ENCODE measurements at places on chromosomes 5 and 9.

- H3K27ac ChIP-seq: no peak overlapping the region
- H3K4me1 ChIP-seq: no peaks in the 10 kb centered on the region
- H3K27me3 ChIP-seq: no peaks in the 10 kb centered on the region
- peak; percentile 36 for DNase-seq
- no peaks in the 10 kb centered on the region for H3K36me3 ChIP-seq
- H3K4me3 ChIP-seq: no peak overlapping the region
Observed at GRCh38 chr9:70924895-70925547, 196.4 kb downstream of the TRPM3 start.

DNA sequence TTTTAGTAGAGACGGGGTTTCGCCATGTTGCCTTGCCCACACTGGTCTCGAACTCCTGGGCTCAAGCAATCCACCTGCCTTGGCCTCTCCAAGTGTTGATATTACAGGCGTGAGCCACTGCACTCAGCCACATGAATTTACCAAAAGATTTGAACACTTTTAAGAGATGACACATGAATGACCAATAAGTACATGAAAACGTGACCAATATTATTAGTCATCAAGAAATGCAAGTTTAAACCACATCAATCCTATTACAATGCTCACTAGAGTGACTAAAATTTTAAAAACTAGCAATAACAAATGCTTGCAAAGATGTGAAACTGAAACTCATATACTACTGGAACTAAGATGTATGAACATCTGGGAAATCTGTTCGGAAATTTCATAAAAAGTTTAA, 54.3 kb downstream of the NR6A1 start:
- DNase-seq: no peak
- H3K4me3 ChIP-seq: no peak overlapping the region
- H3K27ac ChIP-seq: no peak overlapping the region
- no peaks in the 10 kb centered on the region for H3K27me3 ChIP-seq
- H3K36me3 ChIP-seq: peaks cover 7% of the 10 kb centered on the region

GRCh38 chr5:103366918-103367549, 108.5 kb downstream of the MACIR start:
- H3K27ac ChIP-seq: no peak overlapping the region
- H3K36me3 ChIP-seq: no peaks in the 10 kb centered on the region
- no peaks in the 10 kb centered on the region for H3K27me3 ChIP-seq
- no peaks in the 10 kb centered on the region for H3K4me1 ChIP-seq
- no peak overlapping the region for H3K4me3 ChIP-seq

- H3K4me3 ChIP-seq: no peak overlapping the region
- DNase-seq: no peak
- no peak overlapping the region for H3K27ac ChIP-seq
- peaks cover 6% of the 10 kb centered on the region for H3K36me3 ChIP-seq
- H3K4me1 ChIP-seq: no peaks in the 10 kb centered on the region
Observed at GRCh38 chr9:93117924-93118862, 15.9 kb downstream of the NINJ1 start.

DNA sequence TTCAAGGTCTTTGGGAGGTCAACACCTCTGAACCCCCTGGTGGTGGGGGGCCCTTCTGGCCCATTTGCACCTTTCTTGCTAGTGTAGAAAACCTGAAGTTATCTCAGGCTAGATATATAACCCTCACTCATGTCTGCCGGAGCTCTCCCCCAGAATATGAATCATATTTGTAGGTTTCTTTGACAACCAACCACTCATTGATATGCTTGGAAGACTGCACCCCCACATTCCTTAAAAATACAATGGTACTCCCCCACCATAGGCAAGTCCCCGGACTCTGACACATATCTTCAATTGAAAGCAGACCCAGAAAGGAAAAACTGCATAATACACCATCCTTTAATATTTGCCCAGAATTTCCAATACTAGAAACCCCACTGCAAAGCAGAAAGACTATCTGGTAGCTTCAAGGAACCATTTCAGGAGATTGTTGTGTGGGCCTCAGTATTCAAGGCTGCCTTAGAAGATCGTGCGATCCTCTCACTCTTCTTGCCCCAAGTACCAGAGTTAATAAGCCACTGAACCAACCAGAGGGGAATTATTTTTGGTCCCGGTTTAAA, 978 bp upstream of the UBE2B start:
- no peaks in the 10 kb centered on the region for H3K27me3 ChIP-seq
- no peak for DNase-seq
- no peak overlapping the region for H3K27ac ChIP-seq
- peak overlapping the region; percentile 98 for H3K4me3 ChIP-seq

DNA sequence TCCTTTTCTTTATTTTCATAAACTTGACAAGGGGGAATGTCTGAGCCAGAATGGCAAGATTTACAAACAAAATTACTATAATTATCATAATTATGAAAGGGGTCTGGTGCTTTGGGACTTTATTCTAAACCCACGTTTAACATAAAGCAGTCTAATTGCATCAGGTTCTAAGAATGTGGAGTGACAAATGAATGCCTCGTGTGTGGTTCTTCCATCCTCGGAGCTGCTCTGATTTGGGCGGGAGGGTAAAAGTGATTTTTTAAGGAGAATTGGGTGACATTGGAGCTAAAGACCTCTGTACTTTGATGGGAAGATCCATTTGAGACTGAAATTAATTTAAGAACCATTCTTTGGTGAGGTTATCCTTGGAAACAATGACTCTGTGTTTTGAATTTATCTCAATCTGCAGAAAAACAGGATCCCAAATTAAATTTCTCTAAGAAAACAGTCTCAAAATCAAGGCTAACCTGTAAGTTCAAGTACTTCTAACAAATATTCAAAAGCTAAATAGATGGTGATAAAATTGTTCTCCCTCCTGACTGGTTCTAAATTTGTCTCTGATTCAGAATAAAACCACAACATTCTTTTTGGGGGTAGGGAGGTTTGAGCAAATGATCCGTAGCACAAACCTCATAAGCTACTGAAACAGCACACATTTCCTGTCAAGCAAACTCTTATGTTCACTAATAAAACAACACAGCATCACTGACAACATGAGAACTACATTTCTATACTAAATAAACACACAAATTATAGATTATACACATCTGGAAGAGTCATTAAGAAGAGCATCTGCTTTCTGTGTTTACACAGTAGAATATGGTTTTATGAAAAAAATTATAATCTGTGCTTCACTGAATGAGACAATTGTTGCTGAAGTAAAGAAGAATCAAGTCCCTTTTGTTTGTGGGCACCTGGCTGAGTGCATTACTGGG, 85.5 kb downstream of the DCP2 start:
- peak; percentile 1 for DNase-seq
- H3K4me3 ChIP-seq: no peak overlapping the region
- H3K27me3 ChIP-seq: no peaks in the 10 kb centered on the region
- H3K27ac ChIP-seq: no peak overlapping the region

DNA sequence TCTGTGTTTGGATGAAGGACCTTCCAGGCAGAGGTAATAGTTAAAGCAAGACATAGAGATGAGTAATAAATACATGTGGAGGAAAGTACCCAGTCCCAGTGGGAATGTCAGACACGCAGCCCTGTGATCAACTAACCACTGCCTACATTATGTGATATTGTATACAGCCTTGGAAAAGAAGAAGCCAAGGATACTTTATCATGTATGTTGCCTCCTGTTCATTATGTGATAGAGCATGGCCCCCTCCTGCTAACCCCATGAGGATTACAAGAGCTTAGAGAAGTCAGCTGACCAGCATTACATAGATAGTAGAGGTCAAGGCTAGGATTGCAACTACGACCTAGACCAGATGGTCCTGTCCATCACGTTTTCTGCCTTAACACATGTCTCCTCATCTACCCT, 497.0 kb upstream of the TNC start:
- H3K27me3 ChIP-seq: no peaks in the 10 kb centered on the region
- no peak overlapping the region for H3K27ac ChIP-seq
- H3K36me3 ChIP-seq: no peaks in the 10 kb centered on the region
- DNase-seq: no peak
- no peaks in the 10 kb centered on the region for H3K4me1 ChIP-seq

GRCh38 chr9:99015448-99015847, 71.7 kb downstream of the COL15A1 start:
- H3K4me3 ChIP-seq: no peak overlapping the region
- no peak overlapping the region for H3K27ac ChIP-seq
- peaks cover 2% of the 10 kb centered on the region for H3K36me3 ChIP-seq
- DNase-seq: no peak

GRCh38 chr5:158013939-158014338, 155.0 kb upstream of the CLINT1 start:
- DNase-seq: peak; percentile 75
- no peaks in the 10 kb centered on the region for H3K27me3 ChIP-seq
- peaks cover 12% of the 10 kb centered on the region for H3K4me1 ChIP-seq
- no peaks in the 10 kb centered on the region for H3K36me3 ChIP-seq

DNA sequence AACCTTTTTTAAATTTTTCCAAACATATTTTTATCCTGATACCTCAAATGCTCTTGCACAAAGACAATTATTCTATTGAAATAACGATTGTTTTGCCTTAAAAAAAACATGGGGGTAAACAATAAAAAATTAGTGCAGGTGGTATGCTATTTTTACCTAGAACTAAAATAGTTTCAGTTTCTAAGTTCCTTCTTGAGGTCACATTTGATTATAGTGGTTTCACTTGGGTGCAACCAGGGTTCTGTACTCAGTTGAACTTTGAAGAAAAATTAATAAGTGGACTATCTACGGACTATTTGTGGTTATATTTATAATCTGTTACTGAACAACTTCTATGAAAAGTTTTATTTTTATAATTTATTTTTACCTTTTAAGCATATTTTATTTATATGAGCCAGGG, 387.1 kb upstream of the IZUMO3 start:
- no peak for DNase-seq
- H3K4me1 ChIP-seq: no peaks in the 10 kb centered on the region
- no peaks in the 10 kb centered on the region for H3K36me3 ChIP-seq
- H3K27ac ChIP-seq: no peak overlapping the region

- H3K27me3 ChIP-seq: no peaks in the 10 kb centered on the region
- no peak overlapping the region for H3K4me3 ChIP-seq
- H3K4me1 ChIP-seq: no peaks in the 10 kb centered on the region
- no peaks in the 10 kb centered on the region for H3K36me3 ChIP-seq
- no peak for DNase-seq
Observed at GRCh38 chr9:69976152-69976551, 67.5 kb upstream of the MAMDC2 start.

- no peaks in the 10 kb centered on the region for H3K36me3 ChIP-seq
- peaks cover 4% of the 10 kb centered on the region for H3K27me3 ChIP-seq
- no peak overlapping the region for H3K27ac ChIP-seq
- H3K4me1 ChIP-seq: no peaks in the 10 kb centered on the region
- no peak overlapping the region for H3K4me3 ChIP-seq
Observed at GRCh38 chr9:85528142-85528541, 213.6 kb downstream of the AGTPBP1 start.

DNA sequence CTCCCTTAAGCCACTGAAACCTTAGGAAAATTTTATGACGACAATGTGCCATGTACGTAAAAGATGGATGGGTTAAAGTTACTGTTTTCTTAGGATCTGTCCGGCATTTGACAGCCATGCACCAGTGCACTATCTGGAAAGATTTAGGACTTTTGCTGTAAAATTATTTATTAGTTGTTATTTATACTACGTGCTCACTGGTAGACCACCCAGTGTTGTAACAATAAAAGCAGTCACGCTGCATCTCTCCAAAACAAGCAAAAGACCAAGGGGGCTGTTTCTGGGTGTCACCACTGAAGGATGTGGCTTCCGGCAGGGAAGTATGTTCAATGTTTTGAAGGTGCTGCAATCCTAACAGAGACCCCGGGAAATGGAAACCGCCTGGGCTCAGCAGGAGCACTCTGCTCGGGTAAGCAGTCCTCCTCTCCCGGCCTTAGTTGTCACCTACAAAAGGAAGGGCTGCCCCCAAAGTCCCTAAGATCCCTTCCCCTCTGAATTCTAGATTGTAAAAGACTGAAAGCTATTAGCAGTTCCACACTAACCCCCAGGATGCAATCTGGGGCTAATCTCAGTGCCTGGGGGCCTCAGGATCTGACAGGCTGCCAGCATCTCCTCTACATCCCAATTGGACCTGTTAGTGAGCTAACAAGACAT, 38.6 kb downstream of the SAXO1 start:
- no peaks in the 10 kb centered on the region for H3K27me3 ChIP-seq
- DNase-seq: no peak
- H3K27ac ChIP-seq: no peak overlapping the region
- H3K36me3 ChIP-seq: peaks cover 13% of the 10 kb centered on the region
- no peaks in the 10 kb centered on the region for H3K4me1 ChIP-seq
